ENCODE measurements at places on chromosomes 13 and 19. TPM values are rescaled to one million over a fixed set of nuclear protein-coding genes. Genes with fewer than 3 reads are reported as not detected.

Gene FFAR1
- total RNA-seq, result 0.44 TPM

Gene ZSWIM9
- 12.0 TPM for total RNA-seq

Gene MYH14
- total RNA-seq, result 169 TPM

GRCh38 chr13:37412241-37412921, 186.2 kb downstream of the POSTN start:
- no peaks in the 10 kb centered on the region for H3K36me3 ChIP-seq
- H3K4me1 ChIP-seq, result no peaks in the 10 kb centered on the region
- no peak for DNase-seq
- H3K27ac ChIP-seq, result no peak overlapping the region
- no peak overlapping the region for H3K4me3 ChIP-seq
- H3K27me3 ChIP-seq, result no peaks in the 10 kb centered on the region

DNA sequence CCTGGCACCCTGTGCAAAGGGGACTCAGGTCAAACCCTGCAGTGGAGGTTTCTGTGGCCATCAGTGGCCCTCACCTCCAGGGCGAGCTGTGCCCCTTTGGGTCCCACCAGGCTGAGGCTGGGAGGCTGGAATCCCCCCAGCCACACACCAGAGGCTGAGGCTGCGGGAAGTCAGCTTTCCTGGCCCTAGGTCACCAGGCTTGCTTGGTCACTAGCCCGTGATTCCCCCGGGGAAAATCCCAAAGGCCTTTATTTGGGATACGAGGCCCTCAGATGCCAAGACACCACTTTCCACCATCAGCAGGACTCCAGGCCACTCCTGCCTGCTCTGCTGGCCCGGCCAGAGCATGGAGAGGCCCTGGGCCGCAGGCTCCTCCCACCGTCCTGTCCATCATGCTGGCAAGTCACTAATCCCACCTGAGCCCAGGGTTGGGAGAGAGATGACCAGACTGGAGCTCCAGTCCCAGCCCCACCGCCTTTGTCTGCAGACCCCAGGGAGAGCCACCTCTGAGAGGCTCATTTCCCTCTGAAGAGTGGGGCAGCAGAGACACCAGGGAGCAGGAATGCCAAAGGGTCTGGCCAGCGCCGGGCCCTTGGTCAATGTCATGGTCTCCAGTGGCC, 4.7 kb downstream of the NKPD1 start:
- H3K27me3 ChIP-seq, result no peaks in the 10 kb centered on the region
- 0 out of 2 replicates have a peak overlapping the region, but pooled peaks have one; percentile 21 for H3K27ac ChIP-seq
- DNase-seq, result no peak
- peaks cover 42% of the 10 kb centered on the region for H3K4me1 ChIP-seq
- no peaks in the 10 kb centered on the region for H3K36me3 ChIP-seq

Gene OPA3
- 10.8 TPM for total RNA-seq

- DNase-seq, result no peak
- no peaks in the 10 kb centered on the region for H3K4me1 ChIP-seq
- H3K27ac ChIP-seq, result no peak overlapping the region
- no peaks in the 10 kb centered on the region for H3K36me3 ChIP-seq
- no peaks in the 10 kb centered on the region for H3K27me3 ChIP-seq
- H3K4me3 ChIP-seq, result no peak overlapping the region
Observed at GRCh38 chr13:78129823-78130222, 211.2 kb upstream of the EDNRB start.

DNA sequence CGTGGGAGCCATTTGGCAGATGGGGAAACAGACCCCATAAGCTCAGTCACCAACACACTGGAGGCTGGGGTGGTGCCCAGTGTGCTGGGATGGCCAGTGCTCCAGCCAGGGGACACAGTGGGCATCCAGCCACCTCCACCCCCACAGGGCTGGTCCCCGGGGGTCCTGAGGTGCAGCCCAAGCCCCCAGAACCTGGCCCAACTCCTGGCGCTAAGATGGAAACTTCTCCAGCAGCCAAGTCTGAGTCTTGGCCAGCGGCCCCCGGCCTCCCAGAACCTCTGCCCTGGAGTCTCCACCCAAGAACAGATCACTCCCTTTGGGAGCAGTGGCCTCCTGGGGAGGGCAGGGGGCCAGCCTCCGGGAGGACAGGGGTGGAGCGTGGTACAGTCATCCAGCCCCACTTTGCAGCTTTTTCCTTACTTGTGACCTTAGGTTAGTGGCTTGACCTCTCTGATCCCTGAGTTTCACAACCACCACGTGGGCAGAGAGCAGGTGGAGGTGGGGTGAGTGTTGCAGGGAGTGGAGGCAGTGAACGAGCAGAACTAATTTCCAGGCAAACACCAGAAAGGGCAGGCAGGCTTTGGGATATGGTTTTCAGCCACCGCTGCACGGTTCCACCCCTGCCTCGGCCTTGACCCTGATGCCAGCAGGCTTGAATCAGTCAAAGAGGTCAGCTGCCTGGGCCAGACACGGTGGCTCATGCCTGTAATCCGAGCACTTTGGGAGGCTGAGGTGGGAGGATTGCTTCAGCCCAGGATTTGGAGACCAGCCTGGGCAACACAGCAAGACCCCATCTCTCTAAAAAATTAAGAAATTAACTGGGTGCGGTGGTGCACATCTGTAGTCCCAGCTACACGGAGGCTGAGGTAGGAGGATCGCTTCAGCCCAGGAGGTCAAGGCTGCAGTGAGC, 4.3 kb upstream of the NRTN start:
- no peaks in the 10 kb centered on the region for H3K36me3 ChIP-seq
- H3K4me1 ChIP-seq, result no peaks in the 10 kb centered on the region
- H3K27ac ChIP-seq, result no peak overlapping the region
- no peak overlapping the region for H3K4me3 ChIP-seq
- 0 out of 2 replicates have a peak, but pooled peaks cover 2% of the 10 kb centered on the region for H3K27me3 ChIP-seq

GRCh38 chr13:113209336-113209758, at the start of gene CUL4A:
TSS of gene CUL4A (plus strand) at chr13:113209613. CDS start at chr13:113209628, 15 bp downstream.
- peak within 1 kb of the TSS; percentile 90 for H3K27ac ChIP-seq
- peaks cover 40% of the 10 kb centered on the region for H3K4me1 ChIP-seq
- peak; percentile 58 for DNase-seq
- H3K36me3 ChIP-seq, result peaks cover 47% of the 10 kb centered on the region

DNA sequence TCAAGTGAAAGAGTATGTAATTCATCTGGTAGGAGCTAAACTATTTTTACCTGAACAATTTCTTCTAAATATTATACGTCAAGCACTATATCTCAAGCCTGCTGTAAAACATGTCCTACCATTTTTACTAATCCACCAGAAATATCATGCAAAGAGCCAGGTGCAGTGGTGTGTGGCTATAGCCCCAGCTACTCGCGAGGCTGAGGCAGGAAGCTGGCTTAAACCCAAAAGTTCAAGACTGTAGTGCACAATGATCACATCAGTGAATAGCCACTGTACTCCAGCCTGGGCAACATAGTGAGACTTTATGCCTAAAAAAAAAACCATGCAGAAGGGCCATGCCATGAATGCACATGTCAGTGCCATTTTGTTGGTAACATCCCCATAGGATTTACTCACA, 20.7 kb upstream of the CLN5 start:
- peaks cover 20% of the 10 kb centered on the region for H3K4me1 ChIP-seq
- H3K4me3 ChIP-seq, result no peak overlapping the region
- DNase-seq, result no peak
- no peak overlapping the region for H3K27ac ChIP-seq
- no peaks in the 10 kb centered on the region for H3K27me3 ChIP-seq

DNA sequence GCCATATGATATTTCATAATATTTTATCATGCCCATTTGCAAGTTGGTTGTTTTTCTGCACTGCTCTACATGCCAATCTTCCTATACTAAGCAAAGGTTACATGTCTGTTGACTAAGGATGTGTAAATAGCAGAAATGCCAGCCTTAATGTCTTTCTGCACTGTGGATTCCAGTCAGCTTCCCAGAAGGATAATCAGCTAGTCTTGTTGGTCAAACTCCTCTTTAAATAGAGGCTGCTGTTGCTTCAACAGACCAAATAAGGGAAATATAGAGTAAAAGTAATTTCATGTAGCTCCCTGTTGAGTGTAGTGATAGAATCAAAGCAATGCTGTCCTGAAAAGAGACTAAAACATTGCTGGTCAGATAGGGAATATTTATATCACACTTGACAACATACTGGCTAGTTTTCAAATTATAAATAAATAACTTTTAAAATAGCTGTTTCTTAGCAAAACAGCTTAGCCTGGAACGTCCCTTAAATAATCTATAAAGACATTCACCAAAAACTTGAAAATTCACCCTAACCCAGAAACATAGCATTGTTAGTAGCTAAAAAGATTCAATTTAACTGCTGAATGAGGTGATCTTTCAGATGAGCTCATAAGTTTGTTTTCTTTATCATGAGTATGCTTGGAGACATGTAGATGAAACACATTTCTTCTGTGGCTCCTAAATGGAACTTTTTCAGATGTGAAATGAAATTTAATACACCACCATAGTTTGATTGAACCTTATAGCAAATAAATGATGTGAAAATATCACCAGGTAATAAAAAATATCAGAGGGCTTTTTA, 56.6 kb downstream of the FRY start:
- H3K36me3 ChIP-seq, result no peaks in the 10 kb centered on the region
- no peak for DNase-seq
- H3K4me1 ChIP-seq, result peaks cover 7% of the 10 kb centered on the region

- no peaks in the 10 kb centered on the region for H3K36me3 ChIP-seq
- H3K4me1 ChIP-seq, result no peaks in the 10 kb centered on the region
Observed at GRCh38 chr13:53023246-53023645, 5.4 kb upstream of the OLFM4 start.

DNA sequence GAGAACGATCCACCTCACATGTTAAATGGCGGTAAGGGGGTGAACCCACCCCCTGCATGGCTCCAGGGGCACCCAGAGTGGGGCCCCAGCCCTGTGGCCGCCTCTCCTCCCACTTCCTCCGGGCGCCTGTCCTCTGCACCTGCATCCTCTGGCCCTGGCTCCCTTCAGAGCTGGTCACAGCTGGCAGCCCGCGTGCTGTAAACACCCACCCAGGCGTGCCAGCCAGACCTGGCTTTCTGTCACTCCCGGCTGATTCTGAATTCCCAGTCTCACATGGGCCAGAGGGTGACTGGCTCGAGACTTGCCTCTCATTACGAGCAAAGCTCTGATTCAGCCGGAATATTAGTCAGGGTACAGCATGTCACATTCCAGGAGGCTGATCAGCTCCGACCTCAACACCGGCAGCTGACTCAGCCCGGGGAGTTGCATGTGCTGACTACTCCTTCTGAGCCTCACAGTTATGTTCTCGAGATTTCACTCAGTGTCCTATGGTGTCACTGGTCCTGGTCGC, 75.1 kb downstream of the GNG7 start:
- H3K27me3 ChIP-seq, result no peaks in the 10 kb centered on the region
- no peak overlapping the region for H3K4me3 ChIP-seq
- H3K36me3 ChIP-seq, result no peaks in the 10 kb centered on the region
- peaks cover 9% of the 10 kb centered on the region for H3K4me1 ChIP-seq
- H3K27ac ChIP-seq, result peak overlapping the region; percentile 50

Gene N4BP2L1
- total RNA-seq, result 3.0 TPM

DNA sequence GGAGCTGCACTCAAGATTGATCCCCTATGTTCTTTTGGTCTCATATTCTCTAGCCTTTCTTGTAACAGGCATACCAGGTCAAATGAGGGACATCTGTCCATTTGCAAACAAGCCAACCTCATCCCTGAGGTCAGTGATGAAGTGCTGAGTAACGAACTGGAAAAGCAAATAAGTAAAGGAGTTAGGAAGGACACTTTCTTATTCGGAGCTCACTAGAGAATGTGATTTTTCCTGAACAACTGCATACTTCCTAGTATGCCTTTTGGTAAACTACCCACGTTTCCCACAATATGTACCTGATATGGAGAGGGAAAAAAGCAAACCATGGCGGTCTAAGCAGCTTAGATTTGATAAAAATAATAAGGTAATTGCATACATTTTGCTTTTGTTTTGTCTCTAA, 91.0 kb upstream of the MYCBP2 start:
- H3K4me3 ChIP-seq, result no peak overlapping the region
- H3K27me3 ChIP-seq, result no peaks in the 10 kb centered on the region
- H3K27ac ChIP-seq, result peak overlapping the region; percentile 33

Gene PGLYRP1
- not detected for total RNA-seq

Gene SOX21
- total RNA-seq, result not detected

Gene PSG1
- total RNA-seq, result not detected

GRCh38 chr13:82636119-82636518, 1246.2 kb downstream of the SLITRK1 start:
- H3K4me3 ChIP-seq, result no peak overlapping the region
- H3K27ac ChIP-seq, result no peak overlapping the region
- 0 out of 2 replicates have a peak, but pooled peaks cover 5% of the 10 kb centered on the region for H3K4me1 ChIP-seq
- peak; percentile 50 for DNase-seq
- no peaks in the 10 kb centered on the region for H3K36me3 ChIP-seq
- H3K27me3 ChIP-seq, result no peaks in the 10 kb centered on the region

GRCh38 chr13:43335764-43336163, 312.4 kb downstream of the DNAJC15 start:
- H3K4me3 ChIP-seq, result no peak overlapping the region
- no peak for DNase-seq
- no peaks in the 10 kb centered on the region for H3K4me1 ChIP-seq
- no peaks in the 10 kb centered on the region for H3K36me3 ChIP-seq

Gene TMEM238
- total RNA-seq, result 40.4 TPM

GRCh38 chr13:48644141-48644540, 9.6 kb upstream of the CYSLTR2 start:
- no peak overlapping the region for H3K4me3 ChIP-seq
- no peak overlapping the region for H3K27ac ChIP-seq
- no peaks in the 10 kb centered on the region for H3K36me3 ChIP-seq
- DNase-seq, result no peak
- H3K27me3 ChIP-seq, result no peaks in the 10 kb centered on the region
- no peaks in the 10 kb centered on the region for H3K4me1 ChIP-seq

Gene CEACAM1
- 1.6 TPM for total RNA-seq

DNA sequence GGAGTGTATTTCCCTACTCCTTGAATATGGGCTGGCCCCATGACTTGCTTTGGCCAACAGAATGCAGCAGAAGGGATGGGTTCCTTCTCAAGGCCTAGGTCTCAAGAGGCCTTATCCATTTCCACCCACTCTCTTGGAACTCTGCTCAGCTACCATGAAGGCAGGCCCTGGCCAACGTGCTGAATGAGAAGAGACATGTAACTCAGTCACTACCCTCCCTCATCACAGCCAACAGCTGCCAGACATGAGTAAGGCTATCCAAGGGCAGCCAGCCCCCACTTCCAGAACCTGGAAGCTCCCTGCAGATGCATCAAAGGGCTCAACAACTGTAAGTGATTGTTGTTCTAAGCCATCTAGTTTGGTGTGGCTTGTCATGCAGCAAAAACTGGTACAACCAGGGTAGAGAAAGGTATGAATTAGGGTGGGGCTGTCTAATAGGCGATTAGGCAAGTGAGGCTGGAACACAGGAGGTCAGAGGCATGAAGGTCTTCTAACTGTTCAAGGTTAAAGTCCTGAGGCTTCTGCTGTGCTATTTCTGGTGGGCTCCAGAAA, 1.4 kb upstream of the RASL11A start:
- DNase-seq, result peak; percentile 15
- H3K4me1 ChIP-seq, result peaks cover 32% of the 10 kb centered on the region
- H3K4me3 ChIP-seq, result no peak overlapping the region

- H3K27ac ChIP-seq, result no peak overlapping the region
- no peaks in the 10 kb centered on the region for H3K27me3 ChIP-seq
- H3K36me3 ChIP-seq, result peaks cover 73% of the 10 kb centered on the region
- no peak overlapping the region for H3K4me3 ChIP-seq
- DNase-seq, result no peak
Observed at GRCh38 chr19:53076984-53077383, 26.2 kb downstream of the ZNF160 start.

Gene ZNF180
- total RNA-seq, result 11.3 TPM

- no peak for DNase-seq
- no peak overlapping the region for H3K27ac ChIP-seq
- H3K4me1 ChIP-seq, result no peaks in the 10 kb centered on the region
- H3K4me3 ChIP-seq, result no peak overlapping the region
- no peaks in the 10 kb centered on the region for H3K36me3 ChIP-seq
Observed at GRCh38 chr13:50376895-50377575, 361.8 kb downstream of the KCNRG start.

Gene ERICH4
- total RNA-seq, result not detected

GRCh38 chr13:73851104-73851503, 283.1 kb downstream of the KLF12 start:
- no peak for DNase-seq
- no peaks in the 10 kb centered on the region for H3K27me3 ChIP-seq
- no peak overlapping the region for H3K27ac ChIP-seq
- no peak overlapping the region for H3K4me3 ChIP-seq
- no peaks in the 10 kb centered on the region for H3K4me1 ChIP-seq
